ENCODE measurements at places on chromosomes 1 and 21.

- no peak overlapping the region for H3K27ac ChIP-seq
- DNase-seq, result no peak
- H3K27me3 ChIP-seq, result no peaks in the 10 kb centered on the region
- no peak overlapping the region for H3K4me3 ChIP-seq
- no peaks in the 10 kb centered on the region for H3K4me1 ChIP-seq
These were observed 290.6 kb downstream of the NFIA start for GRCh38 chr1:61372944-61373343.

GRCh38 chr1:20248971-20249612, 41.6 kb upstream of the VWA5B1 start:
- DNase-seq, result no peak
- H3K36me3 ChIP-seq, result no peaks in the 10 kb centered on the region

GRCh38 chr1:229964281-229964680, 102.8 kb upstream of the GALNT2 start:
- H3K27ac ChIP-seq, result no peak overlapping the region
- no peaks in the 10 kb centered on the region for H3K36me3 ChIP-seq
- no peaks in the 10 kb centered on the region for H3K27me3 ChIP-seq

- H3K27ac ChIP-seq, result no peak overlapping the region
- H3K27me3 ChIP-seq, result no peaks in the 10 kb centered on the region
- no peak overlapping the region for H3K4me3 ChIP-seq
- no peaks in the 10 kb centered on the region for H3K36me3 ChIP-seq
- H3K4me1 ChIP-seq, result peaks cover 12% of the 10 kb centered on the region
- DNase-seq, result no peak
These were observed 35.2 kb downstream of the POFUT2 start for GRCh38 chr21:45252448-45252925.

DNA sequence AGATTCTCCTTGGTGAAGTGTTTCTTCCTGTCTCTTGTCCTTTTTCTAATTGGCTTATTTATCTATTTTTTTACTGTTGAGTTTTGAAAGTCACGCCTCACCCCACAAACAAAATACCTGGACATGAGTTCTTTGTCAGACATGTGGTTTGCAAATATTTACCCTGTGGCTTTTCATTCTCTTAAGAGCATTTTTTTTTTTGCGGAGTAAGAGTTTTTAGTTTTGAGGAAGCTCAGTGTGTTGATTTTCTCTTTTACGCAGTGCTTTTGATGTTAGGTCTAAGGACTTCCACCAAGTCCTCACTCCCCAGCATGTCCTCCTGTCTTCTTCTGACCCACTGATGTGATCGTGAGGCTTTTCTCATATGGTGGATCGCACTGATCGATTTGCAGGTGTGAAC, 7.6 kb downstream of the DFFB start:
- no peaks in the 10 kb centered on the region for H3K36me3 ChIP-seq
- H3K4me3 ChIP-seq, result no peak overlapping the region
- H3K27ac ChIP-seq, result no peak overlapping the region
- H3K27me3 ChIP-seq, result no peaks in the 10 kb centered on the region

- no peak for DNase-seq
- H3K27ac ChIP-seq, result no peak overlapping the region
- H3K4me1 ChIP-seq, result peaks cover 52% of the 10 kb centered on the region
- no peaks in the 10 kb centered on the region for H3K36me3 ChIP-seq
- H3K4me3 ChIP-seq, result no peak overlapping the region
- no peaks in the 10 kb centered on the region for H3K27me3 ChIP-seq
These were observed 7.0 kb downstream of the CAPZB start for GRCh38 chr1:19478322-19478721.

GRCh38 chr21:43294194-43294902, 125.5 kb downstream of the CRYAA start:
- no peaks in the 10 kb centered on the region for H3K27me3 ChIP-seq
- H3K27ac ChIP-seq, result no peak overlapping the region
- H3K36me3 ChIP-seq, result no peaks in the 10 kb centered on the region
- DNase-seq, result no peak

DNA sequence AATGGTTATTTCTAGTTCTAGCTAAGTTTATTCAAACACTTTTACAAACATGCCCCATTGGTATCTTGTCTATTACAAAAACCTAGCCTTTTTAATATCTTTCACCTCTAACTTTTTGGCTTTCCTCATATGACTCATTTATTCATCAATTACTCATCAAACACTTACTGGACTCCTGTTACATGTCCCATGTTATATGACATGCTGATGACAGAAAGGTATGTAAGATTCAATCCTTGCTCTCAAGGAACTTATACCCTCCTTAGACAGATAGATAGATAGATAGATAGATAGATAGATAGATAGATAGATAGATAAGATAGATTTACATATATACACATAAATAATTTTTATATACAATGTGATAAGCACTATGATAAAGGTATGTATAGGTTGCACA, 33.9 kb upstream of the INSL5 start:
- no peak for DNase-seq
- no peaks in the 10 kb centered on the region for H3K36me3 ChIP-seq
- H3K27me3 ChIP-seq, result no peaks in the 10 kb centered on the region
- no peak overlapping the region for H3K4me3 ChIP-seq
- no peak overlapping the region for H3K27ac ChIP-seq

- peak; percentile 32 for DNase-seq
- H3K27me3 ChIP-seq, result no peaks in the 10 kb centered on the region
- peaks cover 53% of the 10 kb centered on the region for H3K4me1 ChIP-seq
- H3K27ac ChIP-seq, result peak overlapping the region; percentile 59
- peak overlapping the region; percentile 18 for H3K4me3 ChIP-seq
- H3K36me3 ChIP-seq, result no peaks in the 10 kb centered on the region
These were observed 393 bp downstream of the ELAPOR1 start for GRCh38 chr1:109114342-109114674.

- H3K4me3 ChIP-seq, result no peak overlapping the region
- no peak for DNase-seq
- no peaks in the 10 kb centered on the region for H3K36me3 ChIP-seq
- no peaks in the 10 kb centered on the region for H3K4me1 ChIP-seq
- H3K27me3 ChIP-seq, result no peaks in the 10 kb centered on the region
These were observed 72.9 kb downstream of the UBE2T start for GRCh38 chr1:202268817-202269216.

DNA sequence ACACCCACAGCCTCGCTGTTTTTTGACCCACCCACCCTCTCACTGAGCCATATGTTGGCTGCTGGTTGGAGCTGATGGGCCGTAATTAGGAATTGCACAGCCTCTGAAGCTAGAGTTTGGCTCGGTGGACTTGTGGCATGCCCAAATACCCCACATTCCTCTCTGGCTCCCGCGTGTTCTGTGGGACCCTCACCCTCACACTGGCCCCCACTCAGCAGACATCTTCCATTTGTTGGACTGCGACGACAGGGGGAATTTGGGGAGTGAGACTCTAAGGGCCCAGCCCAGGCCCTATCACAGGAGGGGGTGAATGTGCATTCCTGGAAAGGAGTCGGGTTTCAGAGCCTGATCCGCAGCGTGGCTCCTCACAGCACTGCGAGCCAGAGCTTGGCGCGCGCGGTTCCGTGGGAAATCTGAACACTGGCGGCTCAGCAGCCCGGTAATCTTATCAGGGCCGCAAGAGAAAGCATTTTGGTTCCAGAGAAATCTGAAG, 5.2 kb downstream of the RCSD1 start:
- no peak overlapping the region for H3K4me3 ChIP-seq
- H3K27me3 ChIP-seq, result no peaks in the 10 kb centered on the region
- H3K27ac ChIP-seq, result no peak overlapping the region
- peaks cover 8% of the 10 kb centered on the region for H3K4me1 ChIP-seq
- no peaks in the 10 kb centered on the region for H3K36me3 ChIP-seq

DNA sequence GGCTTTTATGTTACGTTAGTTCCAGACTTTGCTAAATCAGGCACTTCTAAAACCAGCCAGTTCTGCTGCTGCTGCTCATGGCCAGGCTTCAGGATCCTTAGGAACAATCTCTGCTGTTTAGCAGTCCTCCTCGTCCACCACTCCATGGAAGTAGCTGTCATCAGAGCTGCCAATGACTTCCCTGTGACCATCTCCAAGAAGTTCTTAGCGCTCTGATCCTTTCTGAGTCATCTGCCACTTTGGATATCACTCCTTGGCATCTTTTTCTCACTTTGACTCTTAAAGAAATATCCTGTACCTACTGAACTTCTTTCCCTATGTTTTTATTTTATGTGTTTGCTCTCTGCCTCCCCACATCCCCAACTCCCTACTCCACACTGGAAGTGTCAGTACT, 14.7 kb upstream of the IRF2BP2 start:
- H3K36me3 ChIP-seq, result no peaks in the 10 kb centered on the region
- DNase-seq, result no peak
- no peak overlapping the region for H3K4me3 ChIP-seq

GRCh38 chr1:216888731-216889130, 165.5 kb upstream of the ESRRG start:
- DNase-seq, result no peak
- no peaks in the 10 kb centered on the region for H3K4me1 ChIP-seq
- no peak overlapping the region for H3K27ac ChIP-seq
- no peak overlapping the region for H3K4me3 ChIP-seq
- no peaks in the 10 kb centered on the region for H3K27me3 ChIP-seq
- H3K36me3 ChIP-seq, result no peaks in the 10 kb centered on the region

- H3K4me1 ChIP-seq, result peaks cover 88% of the 10 kb centered on the region
- H3K36me3 ChIP-seq, result no peaks in the 10 kb centered on the region
- peak overlapping the region; percentile 95 for H3K27ac ChIP-seq
- H3K4me3 ChIP-seq, result no peak overlapping the region
These were observed 150.2 kb downstream of the PRDM16 start for GRCh38 chr1:3219005-3219790.

DNA sequence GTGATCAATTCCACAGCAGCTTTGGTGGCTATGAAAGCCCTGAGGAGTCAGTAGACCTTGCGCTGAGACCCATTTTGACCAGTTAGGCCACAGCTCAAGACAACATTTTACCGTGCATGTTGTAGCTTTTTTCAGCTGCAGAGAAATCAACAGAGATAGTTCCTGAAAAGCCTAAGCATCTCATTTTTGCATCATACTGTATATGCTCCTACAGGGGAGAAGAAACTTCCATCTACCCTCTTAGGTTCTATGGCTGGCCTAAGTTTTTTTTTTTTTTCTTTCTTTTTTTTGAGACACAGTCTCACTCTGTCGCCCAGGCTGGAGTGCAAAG, 24.8 kb upstream of the EYA3 start:
- no peak overlapping the region for H3K27ac ChIP-seq
- H3K36me3 ChIP-seq, result no peaks in the 10 kb centered on the region
- DNase-seq, result no peak
- no peaks in the 10 kb centered on the region for H3K27me3 ChIP-seq
- no peaks in the 10 kb centered on the region for H3K4me1 ChIP-seq

DNA sequence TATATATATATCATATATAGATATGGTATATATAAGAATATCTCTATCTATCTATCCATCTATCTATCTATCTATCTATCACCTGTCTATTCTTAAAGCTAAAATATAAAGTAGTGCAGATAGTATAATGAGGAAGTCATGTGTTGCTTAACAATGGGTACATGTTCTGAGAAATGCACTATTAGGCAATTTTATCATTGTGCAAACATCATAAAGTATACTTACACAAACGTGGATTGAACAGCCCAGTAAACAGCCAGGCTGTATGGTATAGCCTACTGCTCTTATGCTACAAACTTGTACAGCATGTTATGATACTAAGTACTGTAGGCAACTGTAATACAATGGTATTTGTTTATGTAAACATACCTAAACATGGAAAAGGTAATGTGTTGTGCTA, 621.0 kb upstream of the NCAM2 start:
- no peaks in the 10 kb centered on the region for H3K4me1 ChIP-seq
- DNase-seq, result no peak
- no peaks in the 10 kb centered on the region for H3K36me3 ChIP-seq
- H3K4me3 ChIP-seq, result no peak overlapping the region

GRCh38 chr1:147837964-147838292, 64.7 kb upstream of the GJA8 start:
- H3K27ac ChIP-seq, result no peak overlapping the region
- no peaks in the 10 kb centered on the region for H3K36me3 ChIP-seq
- no peak for DNase-seq
- H3K27me3 ChIP-seq, result no peaks in the 10 kb centered on the region

DNA sequence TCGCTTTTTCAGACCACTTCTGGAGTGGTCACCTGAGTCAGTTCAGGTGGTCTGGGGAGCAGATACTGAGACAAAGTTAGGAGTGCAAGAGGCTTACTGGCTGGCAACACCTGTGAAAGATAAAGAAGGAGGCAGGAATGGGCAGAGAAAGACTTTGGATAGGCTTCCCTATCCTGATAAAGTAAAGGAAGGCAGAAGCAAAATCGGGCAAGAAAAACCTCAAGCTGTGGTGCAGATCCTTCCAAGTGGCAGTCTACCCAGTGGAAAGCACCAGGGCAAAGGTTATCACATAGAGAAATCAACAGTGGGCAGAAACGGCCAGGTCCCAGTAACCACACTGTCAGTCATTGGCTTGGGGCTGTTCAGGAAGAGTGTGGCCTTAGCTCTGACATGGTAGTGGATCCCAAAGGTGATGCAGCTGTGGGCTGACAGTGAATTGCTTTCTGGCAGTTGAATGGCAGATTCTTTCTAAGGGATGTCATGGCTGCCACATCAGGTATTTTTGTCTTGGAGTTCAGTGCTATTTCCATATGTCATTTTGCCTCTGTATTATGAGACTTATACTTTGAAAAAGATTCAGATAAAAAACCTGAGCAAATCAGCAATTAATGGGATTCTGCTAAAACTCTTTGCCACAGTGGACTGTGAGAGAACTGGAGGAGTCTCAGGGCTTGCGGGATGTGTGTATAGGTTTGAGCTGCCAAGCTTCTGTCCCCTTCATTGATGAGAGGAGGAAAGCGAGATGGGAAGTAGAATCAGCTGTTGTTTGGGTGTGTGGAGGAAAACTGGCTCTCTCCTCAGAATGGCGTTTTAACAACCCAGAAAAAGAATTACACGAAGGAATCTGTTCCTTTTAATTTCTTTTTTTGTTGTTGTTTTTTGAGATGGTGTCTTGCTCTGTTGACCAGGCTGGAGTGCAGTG, 8.1 kb upstream of the CGN start:
- peaks cover 23% of the 10 kb centered on the region for H3K4me1 ChIP-seq
- no peak for DNase-seq
- no peaks in the 10 kb centered on the region for H3K36me3 ChIP-seq
- H3K27ac ChIP-seq, result peak overlapping the region; percentile 61

- H3K4me1 ChIP-seq, result peaks cover 12% of the 10 kb centered on the region
- H3K36me3 ChIP-seq, result no peaks in the 10 kb centered on the region
- DNase-seq, result no peak
- H3K27ac ChIP-seq, result no peak overlapping the region
- no peaks in the 10 kb centered on the region for H3K27me3 ChIP-seq
These were observed 187.8 kb downstream of the ZSCAN20 start for GRCh38 chr1:33660244-33660643.

- H3K4me3 ChIP-seq, result no peak overlapping the region
- DNase-seq, result no peak
- no peak overlapping the region for H3K27ac ChIP-seq
- H3K36me3 ChIP-seq, result no peaks in the 10 kb centered on the region
These were observed 4.2 kb downstream of the RD3 start for GRCh38 chr1:211487672-211488208.

DNA sequence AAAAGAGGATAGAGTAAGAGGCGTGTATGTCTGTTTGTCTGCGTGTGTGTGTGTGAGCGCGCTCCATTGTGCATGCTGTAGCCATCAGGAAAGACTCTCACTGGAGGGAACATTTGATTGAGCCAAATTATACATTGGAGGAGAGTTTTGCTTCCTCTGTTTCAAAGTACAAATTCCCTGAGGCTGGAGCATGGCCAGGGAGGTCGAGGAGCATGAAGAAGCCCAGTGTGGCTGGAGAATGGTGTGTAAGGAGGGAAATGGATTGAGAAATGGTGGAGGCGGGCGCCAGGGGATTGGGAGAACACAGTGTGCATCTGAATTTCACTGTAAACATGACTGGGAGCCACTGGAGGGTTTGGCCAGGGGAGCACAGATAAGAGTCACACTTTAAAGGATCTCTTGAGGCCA, 22.1 kb upstream of the EFNA1 start:
- peaks cover 16% of the 10 kb centered on the region for H3K4me1 ChIP-seq
- H3K4me3 ChIP-seq, result no peak overlapping the region
- H3K27ac ChIP-seq, result no peak overlapping the region
- no peaks in the 10 kb centered on the region for H3K27me3 ChIP-seq
- H3K36me3 ChIP-seq, result no peaks in the 10 kb centered on the region
- peak; percentile 16 for DNase-seq

Data from body of pancreas (tissue), 4 donors.